ENCODE measurements at places on chromosomes 1 and 21.

- DNase-seq, result no peak
Observed at GRCh38 chr1:20343149-20343937, 52.7 kb downstream of the VWA5B1 start.

- peak; percentile 53 for DNase-seq
Observed at GRCh38 chr21:17793246-17794123, 25.7 kb downstream of the C21orf91 start.

DNA sequence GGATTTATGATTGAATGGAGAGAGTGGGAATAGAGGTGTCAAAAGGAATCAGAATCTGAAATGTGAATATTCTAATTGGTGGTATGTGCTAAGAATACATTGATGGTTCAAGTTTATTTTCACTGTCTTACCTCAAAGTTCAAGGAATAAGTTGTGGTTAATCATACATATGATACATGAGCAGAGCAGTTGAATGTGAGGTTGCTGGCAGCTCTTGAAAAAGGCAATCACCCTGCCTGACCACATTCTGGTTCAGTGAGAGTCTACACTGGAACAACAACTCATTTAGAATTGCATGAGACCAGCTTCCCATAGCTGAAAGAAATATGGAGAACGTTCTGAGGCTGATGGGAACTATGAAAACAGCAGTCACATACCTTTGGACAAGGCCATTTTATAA, 68.3 kb upstream of the ARHGAP29 start:
- DNase-seq, result no peak

DNA sequence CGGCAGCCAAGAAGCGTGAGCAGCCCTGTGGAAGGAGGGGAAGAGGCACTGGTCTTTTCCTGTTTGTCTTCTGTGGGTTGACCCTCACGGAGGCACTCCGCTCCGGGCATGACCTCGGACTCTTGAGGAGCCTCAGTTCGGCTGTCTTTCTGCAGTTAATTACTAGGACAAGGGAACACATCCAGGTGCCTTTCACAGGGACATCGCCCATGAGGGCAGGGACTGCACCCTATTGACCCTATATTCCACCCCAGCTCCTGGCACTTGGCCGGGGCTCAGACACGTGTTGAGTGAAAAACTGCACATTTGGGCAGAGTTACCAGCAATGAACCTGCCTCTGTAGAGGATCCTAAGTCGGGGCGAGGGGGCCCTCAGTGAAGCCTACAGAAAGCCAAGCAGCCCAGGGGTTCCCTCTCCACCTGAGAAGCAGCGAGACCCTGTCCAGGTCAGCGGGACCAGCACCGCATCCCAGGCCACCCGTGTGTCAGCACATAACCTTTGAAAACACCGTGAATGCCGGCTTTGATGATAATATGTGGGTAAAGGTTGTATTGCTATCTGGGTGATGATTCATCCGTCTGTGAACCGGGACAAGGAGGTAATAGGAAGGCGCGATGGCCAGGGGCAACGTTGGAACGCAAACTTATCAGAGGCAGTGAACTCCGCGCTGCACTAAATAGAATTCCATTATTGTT, 161.4 kb upstream of the ARHGEF16 start:
- DNase-seq, result peak; percentile 15

GRCh38 chr1:3403388-3404231, 50.9 kb upstream of the ARHGEF16 start:
- DNase-seq, result no peak
